Stomach (tissue), 19 donors: ENCODE measurements at places on chromosomes 2 and 18. TPM values are rescaled to one million over a fixed set of nuclear protein-coding genes. Genes with fewer than 3 reads are reported as not detected.
A peak's percentile ranks its signal among the peaks of the same experiment; 100 is the strongest.

RAB11FIP5 gene
- 7.0 TPM for polyA plus RNA-seq

PLEKHM3 gene
- 2.1 TPM for polyA plus RNA-seq

STPG4 gene
- not detected for polyA plus RNA-seq

GREB1L gene
- 0.15 TPM for polyA plus RNA-seq

RNF152 gene
- polyA plus RNA-seq: 7.3 TPM

COBLL1 gene
- 11.8 TPM for polyA plus RNA-seq

PSMA8 gene
- not detected for polyA plus RNA-seq

C2orf66 gene
- not detected for polyA plus RNA-seq

MAP3K19 gene
- polyA plus RNA-seq: not detected

DNA sequence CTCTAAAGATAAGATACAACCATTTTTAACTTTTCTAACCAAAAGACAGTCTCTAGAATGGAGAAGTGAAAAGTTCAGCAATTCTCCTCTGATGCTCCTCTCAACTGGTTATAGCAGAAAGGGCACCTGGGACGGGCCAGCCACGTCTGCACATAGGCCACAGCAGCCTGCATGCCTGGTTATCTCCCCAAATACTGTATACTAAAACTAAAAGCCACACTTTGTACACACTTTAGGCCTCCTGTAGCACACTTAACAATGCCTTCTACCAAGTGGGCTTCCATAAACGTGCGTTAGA is 179.1 kb downstream of the ANKRD44 start:
- DNase-seq: no peak

DNA sequence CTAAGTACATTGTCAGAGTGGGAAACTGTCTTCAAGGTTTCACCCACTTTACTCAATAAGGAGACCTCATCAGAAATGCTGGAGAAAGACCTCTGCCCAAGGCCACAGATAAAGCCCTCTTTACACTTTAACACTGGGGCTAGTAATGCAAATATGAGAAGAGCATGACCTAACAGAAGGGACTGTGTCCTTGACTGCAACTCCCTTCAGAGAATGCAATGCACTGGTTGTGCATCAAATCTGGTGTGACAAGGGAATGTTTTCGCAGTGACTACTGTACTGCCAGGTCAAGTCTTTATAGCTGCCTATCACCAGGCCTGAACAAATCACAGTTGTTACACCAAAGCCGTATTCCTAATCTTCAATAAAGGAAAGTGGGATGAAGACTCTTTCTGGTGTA is 28.6 kb downstream of the CDH19 start:
- peak; percentile 3 for DNase-seq

DNA sequence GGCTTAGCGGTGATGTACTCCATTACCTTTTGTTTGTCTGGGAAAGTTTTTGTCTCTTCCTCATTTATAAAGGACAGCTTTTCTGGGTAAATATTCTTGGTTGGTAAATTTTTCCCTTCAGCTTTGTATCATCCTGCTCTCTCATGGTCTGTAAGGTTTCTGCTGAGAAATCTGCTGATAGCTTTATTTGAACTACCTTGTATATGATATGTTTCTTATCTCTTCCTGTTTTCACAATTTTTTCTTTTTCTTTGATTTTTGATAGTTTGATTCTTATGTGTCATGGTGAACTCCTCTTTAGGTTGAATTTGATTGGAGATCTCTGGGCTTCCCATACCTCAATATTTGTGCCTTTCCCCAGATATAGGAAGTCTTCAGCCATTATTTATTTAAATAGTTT is 44.7 kb downstream of the MSTN start:
- no peak for DNase-seq

DNA sequence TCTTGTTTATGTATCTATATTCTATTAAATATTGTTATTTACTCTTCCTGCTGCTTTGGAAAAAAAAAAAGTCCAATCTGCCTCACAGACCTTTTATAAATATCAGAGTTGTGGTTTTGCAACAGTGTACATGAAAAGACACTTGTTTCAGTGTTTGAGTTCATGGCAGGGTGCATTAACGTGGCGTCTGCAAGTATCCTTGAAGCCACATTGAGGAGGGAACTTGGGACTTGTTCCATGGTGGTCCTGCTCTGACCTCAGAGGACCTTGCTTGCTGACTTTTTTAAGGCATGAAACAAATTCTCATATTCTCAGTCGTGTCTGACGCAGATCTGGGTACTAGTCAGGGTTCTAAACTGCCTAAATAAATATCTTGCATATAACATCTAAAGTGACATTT is 55.1 kb downstream of the CRIM1 start:
- no peak for DNase-seq

DNA sequence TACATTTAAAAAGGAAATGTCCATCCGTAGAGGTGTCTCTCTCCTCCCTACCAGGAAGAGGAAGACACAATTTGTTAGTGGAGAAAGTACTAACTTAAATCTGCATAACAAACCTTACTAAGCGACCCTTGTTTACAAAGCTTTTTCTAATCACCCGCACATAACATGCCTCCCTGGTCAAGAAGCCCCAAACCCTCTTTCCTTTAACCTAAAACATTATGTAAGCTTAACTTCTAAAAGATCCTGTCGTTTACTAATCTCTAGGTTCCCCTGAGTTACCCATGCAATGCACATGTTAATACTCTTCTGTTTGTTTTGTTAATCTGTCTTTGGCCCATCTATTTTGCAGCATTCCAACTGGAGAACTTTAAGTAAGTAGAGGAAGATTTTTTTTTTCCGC is 630.3 kb upstream of the NRXN1 start:
- no peak for DNase-seq

GRCh38 chr2:221689140-221689539 is 117.0 kb upstream of the EPHA4 start:
- no peak for DNase-seq

- DNase-seq: no peak
Observed at GRCh38 chr2:120439637-120440384, 93.9 kb downstream of the INHBB start.

DNA sequence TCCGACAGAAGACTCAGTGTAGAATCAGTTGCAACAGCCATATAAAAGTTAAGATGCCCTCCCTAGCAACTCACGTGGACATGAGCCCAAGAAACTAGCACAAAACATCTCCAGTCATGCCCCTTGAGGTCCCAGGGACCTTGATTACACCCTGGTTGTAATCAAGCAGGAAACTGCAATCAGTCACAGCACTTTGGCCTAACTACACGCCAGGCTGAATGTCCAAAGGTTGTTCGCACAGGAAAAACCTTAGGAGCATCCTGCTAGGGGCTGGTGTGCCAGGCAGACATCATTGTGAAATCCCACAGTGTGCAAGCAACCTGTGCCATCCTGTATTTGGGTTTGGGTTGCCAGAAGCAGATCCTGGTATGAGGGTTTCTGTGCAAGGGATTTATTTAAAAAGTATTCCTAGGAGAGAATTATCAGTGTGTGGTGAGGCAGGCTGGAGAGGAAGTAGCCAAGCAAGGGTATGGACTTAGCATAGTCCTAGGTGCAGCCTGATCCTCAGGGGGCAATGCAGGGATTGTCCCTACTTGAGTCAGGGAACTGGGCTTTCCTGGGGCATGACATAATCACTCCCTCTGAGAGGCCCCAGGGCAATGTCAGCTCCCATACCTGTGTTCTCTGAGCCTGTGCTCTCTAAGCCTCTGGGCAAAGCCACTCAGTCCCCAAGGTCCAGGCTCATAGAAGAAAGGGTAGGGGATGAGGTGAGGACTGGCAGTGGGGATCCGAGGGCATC is 17.8 kb upstream of the SULT1C2 start:
- DNase-seq: peak; percentile 68

GRCh38 chr2:235630718-235631296 is 137.0 kb downstream of the AGAP1 start:
- DNase-seq: no peak
